ENCODE measurements at places on chromosomes 13 and 19.

DNA sequence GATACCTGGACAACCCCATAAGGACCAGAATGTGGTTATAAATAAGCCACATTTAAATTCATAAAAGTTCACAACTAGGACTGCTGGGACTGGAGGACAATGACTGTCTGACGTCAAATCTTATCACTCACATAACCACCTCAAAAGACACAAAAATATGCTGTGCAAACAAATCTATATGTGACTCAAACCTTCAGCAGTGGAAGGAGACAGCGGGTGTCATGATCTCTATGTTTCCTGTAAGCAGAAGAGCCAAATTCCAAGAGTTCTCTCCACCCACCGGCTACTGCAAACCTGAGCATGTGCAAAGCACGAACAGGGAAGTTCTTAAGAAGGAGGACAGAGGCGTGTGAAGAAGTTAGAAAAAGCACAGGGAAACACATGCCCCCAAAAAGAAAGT, 113.2 kb downstream of the MYCBP2 start:
- DNase-seq = no peak

- DNase-seq = peak; percentile 2
These were observed 816.9 kb upstream of the SLC10A2 start for GRCh38 chr13:103883164-103883563.

- no peak for DNase-seq
These were observed 2.1 kb downstream of the KCNN4 start for GRCh38 chr19:43778651-43779050.

- DNase-seq = no peak
These were observed 383.4 kb upstream of the SLITRK5 start for GRCh38 chr13:87287721-87288120.

GRCh38 chr13:34943436-34944273, 1.6 kb downstream of the NBEA start:
- no peak for DNase-seq

GRCh38 chr13:59409634-59410200, 754.0 kb downstream of the DIAPH3 start:
- DNase-seq = no peak

GRCh38 chr19:38868551-38868950, 9.5 kb downstream of the RINL start:
- DNase-seq = no peak

DNA sequence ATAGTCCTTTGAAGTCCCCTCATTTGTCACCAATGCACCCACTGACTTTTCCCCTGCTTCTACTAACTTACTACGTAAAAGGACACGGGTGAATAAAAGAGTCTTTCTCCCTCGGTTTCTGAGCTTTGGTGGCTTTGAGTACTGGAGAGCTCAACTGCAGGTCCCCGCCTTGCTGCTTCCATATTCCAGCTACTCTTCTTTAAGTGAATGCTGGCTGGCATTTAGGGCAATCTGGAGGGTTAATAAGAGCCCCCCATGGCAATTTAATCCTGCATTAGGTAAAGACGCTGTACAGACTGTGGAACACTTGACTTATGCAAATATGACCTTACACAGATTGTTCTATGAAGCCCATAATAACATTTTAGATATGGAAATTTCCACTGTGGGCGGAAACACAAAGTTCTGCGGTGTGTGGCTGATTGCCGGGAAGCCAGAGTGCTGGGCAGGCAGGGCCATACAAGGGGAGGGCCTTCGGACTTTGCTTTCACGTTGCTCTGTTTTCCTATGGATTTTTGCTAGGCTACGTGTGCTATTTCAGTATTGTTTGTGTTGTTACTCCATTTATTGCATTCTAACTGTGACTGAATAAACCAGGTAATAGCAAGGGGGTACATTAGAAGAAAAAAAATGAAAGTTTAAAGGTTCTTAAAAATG, 97.5 kb downstream of the SLC10A2 start:
- DNase-seq = no peak

- DNase-seq = no peak
These were observed 81.9 kb upstream of the MCF2L start for GRCh38 chr13:112887151-112887550.

- DNase-seq = no peak
These were observed 16.1 kb upstream of the MCF2L start for GRCh38 chr13:112952759-112953551.

DNA sequence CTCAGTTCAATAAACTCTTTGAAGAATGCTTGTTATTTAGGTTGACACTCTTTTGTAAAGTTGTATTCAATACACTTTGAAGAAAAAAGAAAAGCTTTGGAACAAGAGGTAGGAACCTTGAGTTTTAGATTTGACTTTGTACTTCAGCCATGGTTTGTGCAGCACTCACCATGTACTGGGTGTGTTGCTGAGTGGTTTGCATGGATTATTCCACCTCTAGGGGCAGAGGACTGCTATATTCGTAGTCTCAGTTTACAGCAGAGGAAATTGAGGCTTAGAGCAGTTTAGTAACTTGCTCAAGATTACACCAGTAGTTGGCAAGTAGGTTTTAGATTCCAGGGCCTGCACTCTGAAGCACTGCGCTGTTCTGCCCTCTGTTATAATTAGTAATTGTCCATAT, 68.8 kb downstream of the DNAJC3 start:
- no peak for DNase-seq

- no peak for DNase-seq
These were observed 80.0 kb downstream of the NDFIP2 start for GRCh38 chr13:79560954-79561353.

- no peak for DNase-seq
These were observed 1930.2 kb upstream of the PCDH20 start for GRCh38 chr13:63345835-63346234.

- no peak for DNase-seq
These were observed 3.3 kb downstream of the VSTM2B start for GRCh38 chr19:29528946-29529645.

GRCh38 chr13:24127116-24127631, 33.3 kb upstream of the SPATA13 start:
- DNase-seq = no peak

- DNase-seq = peak; percentile 100
These were observed 26.7 kb downstream of the FLT1 start for GRCh38 chr13:28468023-28468915.

DNA sequence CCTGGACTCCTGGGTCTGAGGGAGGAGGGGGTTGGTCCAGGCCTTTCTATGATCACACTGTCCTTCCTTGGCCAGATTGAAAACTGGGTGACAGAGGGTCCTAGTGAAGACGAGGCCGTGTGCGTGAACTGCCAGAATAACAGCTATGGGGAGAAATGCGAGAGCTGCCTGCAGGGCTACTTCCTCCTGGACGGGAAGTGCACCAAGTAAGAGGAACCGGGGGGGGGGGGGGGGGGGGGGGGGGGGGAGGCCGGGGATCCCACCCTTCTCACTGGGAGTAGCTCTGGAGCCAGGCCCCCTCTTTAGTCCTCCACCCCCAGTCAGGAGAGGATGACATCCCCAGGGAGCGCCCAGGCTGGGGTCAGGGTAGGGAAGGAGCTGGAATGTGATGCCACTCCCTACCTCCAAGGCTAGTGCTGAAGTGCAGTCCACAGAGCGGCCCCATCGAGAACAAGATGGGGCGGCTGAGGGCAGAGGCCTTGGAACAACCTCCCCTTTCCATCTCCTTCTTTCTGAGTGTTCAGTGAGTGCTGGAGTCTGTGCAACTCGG, 19.4 kb downstream of the CNFN start:
- no peak for DNase-seq

DNA sequence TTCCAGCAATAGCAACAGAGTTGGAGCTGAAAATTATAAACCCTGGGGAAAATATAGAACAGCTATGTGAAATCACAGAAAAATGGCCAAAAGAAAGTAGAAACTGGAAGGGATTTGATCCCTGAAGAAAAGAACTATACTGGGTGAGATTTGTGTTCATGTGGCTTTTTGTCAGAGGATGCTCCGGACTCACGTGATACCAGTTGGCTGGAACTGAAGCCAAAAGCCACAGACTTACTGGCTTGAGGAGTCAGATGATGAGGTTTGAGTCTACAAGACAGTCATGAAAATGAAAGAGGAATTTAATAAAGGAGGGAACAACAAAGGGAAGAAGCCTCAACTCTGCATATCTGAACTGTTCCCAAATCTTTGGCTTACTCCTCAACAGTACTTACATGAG, 427.1 kb downstream of the GPC5 start:
- no peak for DNase-seq

DNA sequence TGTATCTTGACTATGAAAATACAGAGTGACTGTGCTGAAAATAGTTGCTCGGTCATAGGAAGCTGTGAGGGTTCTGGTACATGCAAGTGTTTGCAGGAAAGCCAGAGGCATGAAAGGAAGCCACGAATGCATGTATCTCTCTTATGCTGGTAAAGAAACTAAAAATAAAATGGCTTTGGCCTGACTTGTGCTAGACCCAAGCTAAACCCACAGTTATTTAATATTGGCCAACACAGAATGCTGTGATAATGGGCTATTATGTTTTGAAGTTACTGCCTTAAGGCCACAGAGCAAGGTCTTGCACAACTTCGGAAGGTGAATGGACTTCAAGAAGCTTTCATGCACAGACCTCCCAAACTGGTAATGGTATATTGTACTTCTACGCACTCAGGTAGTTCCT, 518.2 kb upstream of the HTR2A start:
- DNase-seq = no peak

GRCh38 chr13:26019881-26020870, 31.6 kb downstream of the SHISA2 start:
- no peak for DNase-seq

- no peak for DNase-seq
These were observed 618 bp downstream of the THSD8 start for GRCh38 chr19:12802267-12803106.

DNA sequence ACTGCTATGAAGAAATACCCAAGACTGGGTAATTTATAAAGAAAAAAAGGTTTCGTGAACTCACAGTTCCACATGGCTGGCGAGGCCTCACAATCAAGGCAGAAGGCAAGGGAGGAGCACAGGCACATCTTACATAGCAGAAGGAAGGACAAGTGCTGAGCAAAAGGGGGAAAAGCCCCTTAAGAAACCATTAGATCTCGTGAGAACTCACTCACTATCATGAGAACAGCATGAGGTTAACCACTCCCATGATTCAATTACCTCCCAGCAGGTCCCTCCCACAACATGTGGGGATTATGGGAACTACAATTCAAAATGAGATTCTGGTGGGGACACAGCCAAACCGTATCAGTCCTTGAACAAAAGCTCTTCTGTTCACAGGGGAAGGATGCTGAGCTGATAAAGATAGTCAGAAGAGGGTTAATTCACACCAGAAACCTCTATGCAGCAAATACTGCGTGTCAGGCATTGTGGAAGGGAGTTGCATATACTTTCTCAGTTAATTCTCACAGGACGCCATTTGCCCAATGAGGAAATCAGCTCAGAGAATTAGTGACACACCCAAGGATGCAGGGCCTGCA, 246.2 kb downstream of the FOXO1 start:
- DNase-seq = no peak

DNA sequence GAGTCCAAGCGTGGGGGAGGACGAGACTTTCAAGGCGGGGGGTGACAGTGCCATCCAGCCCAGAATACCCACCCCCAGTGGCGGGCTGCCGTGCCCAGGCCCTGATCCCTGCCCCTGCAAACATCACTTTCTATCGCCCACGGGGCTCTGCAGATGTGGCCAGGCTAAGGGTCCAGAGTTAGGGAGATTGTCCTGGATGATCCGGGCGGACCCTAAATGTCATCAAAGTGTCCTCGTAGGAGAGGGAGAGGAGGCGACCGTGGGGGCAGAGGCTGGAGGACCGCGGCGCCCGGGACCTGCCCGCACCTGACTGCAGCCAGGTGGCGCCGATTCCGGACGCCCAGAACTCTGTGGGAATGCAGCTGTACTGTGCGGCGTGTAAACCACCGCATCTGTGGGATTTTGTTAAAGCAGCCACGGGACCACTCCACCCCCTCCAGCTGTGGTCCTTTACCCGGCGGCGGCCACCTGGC, 32.4 kb downstream of the GJA3 start:
- no peak for DNase-seq

GRCh38 chr13:35228536-35228935, 248.0 kb downstream of the MAB21L1 start:
- no peak for DNase-seq

GRCh38 chr19:13099073-13099999, 3.3 kb downstream of the LYL1 start:
- DNase-seq = peak; percentile 75

- DNase-seq = peak; percentile 70
These were observed 55.0 kb downstream of the ZIC5 start for GRCh38 chr13:99916366-99917103.

GRCh38 chr13:98986226-98986846, 8.5 kb upstream of the DOCK9 start:
- DNase-seq = no peak

GRCh38 chr13:60335531-60335930, 61.5 kb upstream of the TDRD3 start:
- DNase-seq = peak; percentile 5

- DNase-seq = no peak
These were observed 30.1 kb downstream of the GSX1 start for GRCh38 chr13:27822258-27822872.

- DNase-seq = no peak
These were observed 324.0 kb downstream of the FOXO1 start for GRCh38 chr13:40342461-40342860.

DNA sequence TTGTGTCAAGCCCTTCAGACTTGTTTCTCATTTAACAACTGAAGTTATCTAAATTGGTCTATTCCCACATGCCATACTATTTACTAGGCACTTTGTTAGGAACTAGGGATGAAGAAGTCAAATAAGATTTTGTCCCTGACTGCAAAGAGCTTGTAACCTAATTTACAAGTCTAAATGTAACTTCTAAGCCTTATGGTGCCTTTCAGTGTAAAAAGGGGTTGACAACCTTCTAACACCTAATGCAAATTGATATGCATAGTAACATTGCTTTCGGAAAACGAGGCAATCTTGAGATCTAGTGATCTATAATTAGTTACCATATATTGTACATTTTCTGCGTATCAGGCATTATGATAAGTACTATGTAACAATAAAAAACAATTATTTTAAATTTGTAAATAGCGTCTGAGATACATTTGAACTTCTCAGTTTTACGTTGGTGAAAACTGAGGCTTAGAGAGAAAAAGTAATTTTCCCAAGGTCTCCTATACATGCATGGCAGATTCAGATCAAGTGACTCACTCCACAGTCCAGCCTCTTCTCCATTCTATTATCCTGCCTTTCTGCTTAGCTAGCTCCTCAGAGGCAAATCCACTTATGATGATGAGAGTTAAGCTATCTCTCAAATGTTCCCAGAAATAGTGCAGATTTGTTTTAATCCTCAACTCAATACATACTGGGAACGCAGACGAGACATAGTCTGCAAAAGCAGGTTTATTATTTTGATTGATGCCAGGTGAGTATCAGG, 764.9 kb upstream of the SLITRK5 start:
- no peak for DNase-seq

Data from inflammatory macrophage treated with lipopolysaccharide for 1 hour (primary cell).